ENCODE measurements at places on chromosomes 4 and X.

GRCh38 chrX:23756165-23756564, 13.1 kb upstream of the ACOT9 start:
- peak; percentile 36 for DNase-seq

DNA sequence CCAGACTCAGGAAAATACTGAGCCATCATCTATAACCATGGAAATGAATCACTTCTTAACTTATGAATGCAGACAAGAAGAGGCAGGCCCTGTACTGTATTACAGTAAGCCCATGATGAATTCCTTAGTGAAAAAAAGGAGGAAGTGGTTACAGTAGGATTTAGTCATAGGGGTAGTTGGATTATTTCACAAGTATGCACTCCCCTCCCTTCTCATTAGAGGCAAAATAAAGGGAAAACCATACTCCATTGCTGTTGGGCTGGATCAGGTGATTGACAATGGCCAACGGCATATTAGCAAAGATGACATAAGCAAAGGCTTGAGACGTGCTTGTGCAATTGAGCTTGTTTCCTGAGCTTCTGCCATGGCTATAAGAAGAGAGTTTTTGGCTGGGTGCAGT, 181.1 kb upstream of the PRPS2 start:
- peak; percentile 2 for DNase-seq

GRCh38 chr4:55906989-55907388, 41.8 kb upstream of the CEP135 start:
- DNase-seq, result no peak

DNA sequence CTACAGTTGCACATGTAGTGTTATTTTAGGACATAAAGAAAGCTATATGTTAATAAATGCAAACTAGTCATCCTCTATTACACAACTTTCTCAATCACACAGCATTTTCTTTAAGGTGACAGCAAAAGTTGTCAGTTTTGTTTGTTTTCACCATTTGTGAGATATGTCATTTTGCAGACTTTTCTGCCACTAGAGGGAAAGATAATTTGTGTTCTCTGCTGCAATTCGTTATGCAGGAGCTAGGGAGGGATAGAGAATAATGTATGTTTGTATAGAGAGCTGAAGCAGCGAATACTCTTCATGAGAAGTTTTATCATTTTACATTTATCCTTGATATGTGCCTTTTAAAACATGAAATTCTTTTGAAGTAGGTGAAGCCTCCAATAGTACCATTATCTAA, 670.6 kb upstream of the ATOH1 start:
- no peak for DNase-seq

- DNase-seq, result no peak
These were observed 22.5 kb upstream of the FAM9A start for GRCh38 chrX:8823698-8824097.

GRCh38 chr4:106367072-106367471, 1.5 kb downstream of the GIMD1 start:
- DNase-seq, result no peak

DNA sequence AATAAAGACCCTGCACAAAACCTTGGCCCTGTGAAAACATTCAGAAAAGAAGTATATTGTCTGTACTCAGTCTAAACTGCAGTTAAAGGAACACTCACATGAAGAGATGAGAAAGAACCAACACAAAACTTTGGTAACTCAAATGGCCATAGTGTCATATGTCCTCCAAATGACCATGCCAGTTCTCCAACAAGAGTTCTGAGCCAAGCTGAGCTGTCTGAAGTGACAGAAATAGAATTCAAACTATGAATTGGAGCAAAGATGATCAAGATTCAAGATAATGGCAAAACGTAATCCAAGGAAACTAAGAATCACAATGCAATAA, 739.3 kb upstream of the NDST4 start:
- DNase-seq, result no peak

- DNase-seq, result no peak
These were observed 248.5 kb upstream of the CXXC4 start for GRCh38 chr4:104743215-104743653.

- DNase-seq, result no peak
These were observed 20.4 kb upstream of the SEPSECS start for GRCh38 chr4:25180524-25181131.

DNA sequence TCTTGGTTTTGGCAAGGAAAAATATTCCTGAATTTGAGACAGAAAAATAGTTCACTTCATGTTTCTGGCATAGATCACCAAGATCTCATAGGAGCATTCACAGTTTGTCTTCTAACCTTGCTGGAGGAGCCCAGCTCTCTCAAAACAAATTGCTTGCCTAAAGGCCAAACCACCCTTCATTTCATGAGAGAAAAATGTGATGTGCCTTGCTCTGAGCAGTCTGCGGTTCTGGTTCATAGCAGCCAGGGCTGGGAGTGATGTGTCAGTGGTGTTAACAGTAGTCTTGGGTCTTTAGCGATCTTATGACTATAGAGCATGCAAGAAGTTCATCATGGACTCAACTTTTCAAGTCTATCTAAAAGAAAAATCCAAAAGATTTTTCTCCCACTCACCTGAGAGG, 183.3 kb downstream of the DCLK2 start:
- no peak for DNase-seq

DNA sequence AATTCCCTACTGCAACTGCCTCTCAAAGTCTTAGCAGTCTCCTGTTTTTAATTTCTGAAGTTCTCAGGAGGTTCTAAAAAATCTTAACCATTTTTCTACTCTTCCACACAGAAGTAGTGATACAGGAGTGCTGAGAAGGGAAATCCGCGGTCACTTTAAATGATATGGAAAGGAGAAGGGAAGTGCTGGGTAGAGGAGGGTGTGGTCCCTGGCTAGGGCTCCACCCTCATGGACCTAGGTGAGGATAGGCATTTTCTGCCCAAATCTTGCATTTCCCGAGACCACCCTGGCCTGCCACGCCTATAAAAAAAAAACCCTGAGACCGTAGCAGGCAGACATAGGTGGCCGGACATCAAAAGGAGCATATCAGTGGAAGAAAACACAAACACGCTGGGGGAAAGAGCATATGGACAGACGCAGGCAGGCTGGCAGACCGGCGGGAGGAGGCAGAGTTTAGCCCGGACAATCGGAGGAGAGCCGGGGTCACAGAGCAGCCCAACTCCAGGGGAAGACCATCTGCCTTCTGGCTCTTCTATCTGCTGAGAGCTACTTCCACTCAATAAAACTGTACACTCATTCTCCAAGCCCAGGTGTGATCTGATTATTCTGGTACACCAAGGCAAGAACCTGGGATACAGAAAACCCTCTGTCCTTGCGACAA, 85.7 kb downstream of the POU3F4 start:
- no peak for DNase-seq

DNA sequence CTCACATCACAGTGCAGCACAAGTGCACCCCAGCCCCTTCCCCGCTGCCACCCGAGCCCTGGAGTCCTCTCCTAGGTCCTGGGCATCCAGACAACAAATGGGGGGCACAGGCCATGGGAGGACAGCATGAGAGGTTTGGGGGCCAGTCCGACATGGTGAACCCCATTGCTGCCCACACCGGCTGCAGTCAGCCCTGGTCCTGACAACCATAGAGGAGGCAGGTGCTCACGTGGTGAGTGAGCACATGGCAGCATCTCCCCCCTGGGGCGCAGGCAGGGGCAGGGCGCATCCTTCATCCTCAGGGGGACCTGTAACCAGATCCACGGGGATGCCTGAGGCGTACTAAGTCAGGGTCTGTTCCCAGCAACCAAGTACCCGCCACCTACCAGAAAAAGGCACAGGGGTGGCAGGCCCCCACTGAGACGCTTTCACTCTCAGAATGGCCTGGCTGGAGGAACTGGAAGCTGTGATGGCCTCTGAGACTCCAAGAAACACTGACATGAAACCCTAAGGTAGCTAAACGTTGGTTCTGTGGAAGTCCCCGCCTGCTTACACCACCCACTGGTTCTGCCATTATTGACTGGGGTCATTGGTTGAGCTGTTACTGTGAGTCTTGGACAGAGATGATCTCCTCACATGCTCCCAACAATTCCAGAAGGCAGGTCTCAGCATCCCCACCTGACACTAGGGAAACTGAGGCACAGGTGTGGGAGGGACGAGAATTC, 6.5 kb downstream of the ZFYVE28 start:
- no peak for DNase-seq

DNA sequence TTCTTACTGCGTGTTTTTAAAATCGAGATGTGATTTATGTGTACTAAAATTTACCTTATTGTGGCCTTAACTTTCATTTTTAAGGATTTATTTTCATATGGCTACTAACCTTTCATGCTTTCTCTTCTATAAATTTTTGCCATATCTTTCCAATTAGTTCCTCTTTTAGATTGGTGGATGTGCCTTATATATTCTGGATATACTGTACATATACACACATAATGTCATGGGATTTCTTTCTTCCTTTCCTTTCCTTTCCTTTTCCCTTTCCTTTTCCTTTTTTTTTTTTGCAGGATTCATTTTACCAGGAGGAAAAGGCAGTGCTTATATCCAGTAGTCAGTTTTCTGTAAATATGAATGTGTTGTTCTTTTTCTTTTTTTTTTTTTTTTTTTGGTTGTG, 37.2 kb downstream of the FHIP1A start:
- no peak for DNase-seq

GRCh38 chr4:86247320-86247719, 112.5 kb downstream of the MAPK10 start:
- no peak for DNase-seq

DNA sequence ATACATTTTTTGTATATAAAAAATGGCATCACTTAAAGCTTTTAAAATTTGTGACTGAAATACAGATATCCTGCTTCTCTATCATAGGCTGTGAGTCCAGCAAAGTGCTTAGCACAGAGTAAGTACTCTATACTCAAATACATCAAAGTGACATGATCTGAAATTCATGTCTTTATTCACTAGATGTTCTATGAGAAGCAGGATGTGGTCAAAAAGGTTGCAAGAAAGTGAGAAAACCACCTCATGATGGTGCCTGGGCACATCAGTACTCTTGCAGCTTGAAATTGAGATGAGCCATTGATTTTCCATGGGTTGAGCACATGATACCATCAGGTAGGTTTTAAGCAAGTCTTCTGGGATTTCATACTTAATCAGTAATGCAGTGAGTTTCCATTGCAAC, 20.4 kb upstream of the SFRP2 start:
- no peak for DNase-seq

GRCh38 chr4:148203056-148203898, 238.9 kb downstream of the NR3C2 start:
- DNase-seq, result no peak

DNA sequence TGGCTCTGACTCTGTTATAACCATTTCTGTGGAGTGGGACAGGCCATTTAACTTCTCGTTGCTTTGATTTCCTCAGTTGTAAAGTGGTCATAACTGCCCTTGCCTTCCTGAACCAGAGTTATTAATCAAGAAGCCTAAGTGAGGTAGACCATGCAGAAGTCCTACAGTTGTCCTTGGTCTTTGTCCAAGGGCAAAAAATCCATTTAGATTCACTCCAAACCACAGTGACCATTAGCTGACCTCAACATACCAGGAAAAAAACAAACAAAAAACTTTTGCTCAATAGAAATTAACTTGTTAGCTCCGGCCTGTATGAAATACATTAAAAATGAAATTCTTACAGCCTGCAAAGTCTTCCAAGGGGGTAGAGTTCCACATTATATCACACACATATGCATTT, 52.7 kb downstream of the TBC1D9 start:
- no peak for DNase-seq

- DNase-seq, result no peak
These were observed 42.1 kb downstream of the RBPJ start for GRCh38 chr4:26362745-26363439.

DNA sequence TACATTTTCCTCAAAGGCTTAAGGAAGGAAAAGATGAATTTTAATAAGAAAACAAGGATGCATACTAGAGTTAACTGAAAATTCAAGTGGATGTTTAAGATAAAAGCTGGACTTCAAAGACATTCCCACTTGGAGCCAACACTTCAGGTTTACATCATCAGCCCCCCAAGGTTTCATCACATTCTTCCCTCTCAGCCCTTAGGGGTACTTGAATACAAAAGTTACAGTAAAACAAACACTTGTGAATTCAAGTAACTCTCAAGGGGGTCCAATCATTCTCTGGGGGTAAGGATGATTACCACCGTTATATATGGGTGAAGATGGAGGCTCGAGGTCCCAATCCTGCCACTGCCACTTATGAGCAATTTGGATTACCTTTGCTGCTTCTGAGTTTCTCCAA, 36.1 kb downstream of the STARD8 start:
- no peak for DNase-seq

DNA sequence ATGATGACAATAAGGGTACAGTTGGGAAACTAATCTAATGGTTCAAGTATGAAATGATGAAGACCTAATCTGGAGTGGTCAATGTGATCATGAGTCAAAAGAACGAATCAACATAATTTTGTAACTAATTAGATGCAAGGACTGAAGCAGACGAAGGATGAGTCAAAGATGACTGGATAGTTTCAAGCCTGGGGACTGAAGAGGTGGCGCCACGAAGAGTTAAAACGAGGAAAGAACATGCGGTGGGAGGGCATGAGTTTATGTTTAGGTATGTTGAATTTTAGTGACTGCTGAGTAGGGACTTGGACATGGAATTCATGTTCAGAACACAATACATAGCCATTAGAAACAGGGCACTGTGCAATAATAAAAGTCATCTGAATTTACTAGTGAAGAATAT, 221.5 kb upstream of the FAM241A start:
- DNase-seq, result no peak

GRCh38 chr4:2535376-2536192, 863 bp upstream of the FAM193A start:
- peak; percentile 23 for DNase-seq

- DNase-seq, result no peak
These were observed 117.2 kb downstream of the TMEM144 start for GRCh38 chr4:158327525-158327924.

DNA sequence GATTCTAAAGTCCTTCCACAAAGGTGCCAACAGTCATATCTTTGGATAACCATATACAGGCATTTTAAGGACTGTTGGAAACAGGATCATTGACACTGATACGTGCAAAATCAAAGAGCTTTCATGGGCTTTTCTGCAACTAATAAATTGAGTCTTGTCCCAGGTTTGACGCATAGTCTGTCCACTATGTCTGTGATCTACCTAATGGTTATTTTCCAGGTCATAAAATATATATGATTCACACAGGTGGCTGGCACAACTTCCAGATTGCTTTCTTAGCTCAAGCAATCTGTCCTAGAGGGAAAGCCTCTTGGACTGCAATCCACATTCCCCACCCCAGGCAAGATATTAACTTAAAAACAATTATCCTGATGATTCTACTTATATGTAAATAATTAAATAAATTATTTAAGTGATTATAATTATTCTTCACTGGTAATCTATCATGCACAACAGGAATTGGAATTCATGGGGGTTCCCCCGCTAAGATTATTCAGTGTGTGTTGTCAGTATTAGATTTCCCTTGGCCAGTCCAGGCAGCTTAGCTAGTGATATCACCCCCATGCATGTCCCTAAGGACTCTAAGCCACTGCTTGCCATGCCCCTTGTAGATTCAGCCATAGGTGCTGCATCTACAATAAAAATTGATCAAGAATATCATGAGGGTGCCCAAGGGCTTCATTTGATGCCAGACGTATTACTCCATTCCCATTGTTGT, 97.8 kb downstream of the TLL1 start:
- DNase-seq, result no peak

- DNase-seq, result no peak
These were observed 38.0 kb downstream of the PCGF3 start for GRCh38 chr4:743463-744211.

- DNase-seq, result no peak
These were observed 34.2 kb downstream of the BCOR start for GRCh38 chrX:40063555-40063954.

All from MG63 (cell line).